ENCODE measurements at places on chromosomes 12 and 14.

- DNase-seq = no peak
Observed at GRCh38 chr14:62694075-62694474, 351.2 kb downstream of the KCNH5 start.

DNA sequence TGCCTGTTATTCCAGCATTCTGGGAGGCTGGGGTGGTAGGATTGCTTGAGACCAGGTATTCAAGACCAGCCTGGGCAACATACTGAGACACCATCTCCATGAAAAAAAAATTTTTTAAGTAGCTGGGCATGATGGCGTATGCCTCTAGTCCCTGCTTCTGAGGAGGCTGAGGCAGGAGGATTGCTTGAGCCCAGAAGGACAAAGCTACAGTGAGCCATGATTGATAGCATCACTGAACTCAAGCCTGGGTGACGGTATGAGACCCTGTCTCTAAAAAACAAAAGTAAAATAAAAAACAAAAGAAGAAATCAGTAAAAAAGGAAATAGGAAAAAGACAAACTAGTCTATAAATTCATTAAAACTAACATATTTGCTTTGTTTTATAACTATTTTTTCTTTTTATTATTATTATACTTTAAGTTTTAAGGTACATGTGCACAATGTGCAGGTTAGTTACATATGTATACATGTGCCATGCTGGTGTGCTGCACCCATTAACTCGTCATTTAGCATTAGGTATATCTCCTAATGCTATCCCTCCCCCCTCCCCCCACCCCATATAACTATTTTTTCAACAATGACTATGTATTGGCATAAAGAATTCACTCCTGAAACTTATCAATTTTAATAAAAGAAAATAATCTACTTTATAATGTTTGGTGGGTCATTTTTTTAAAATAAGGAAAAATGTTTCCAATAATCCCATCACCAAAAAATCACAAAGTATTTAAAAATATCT is 15.4 kb upstream of the AP4S1 start:
- DNase-seq = no peak

DNA sequence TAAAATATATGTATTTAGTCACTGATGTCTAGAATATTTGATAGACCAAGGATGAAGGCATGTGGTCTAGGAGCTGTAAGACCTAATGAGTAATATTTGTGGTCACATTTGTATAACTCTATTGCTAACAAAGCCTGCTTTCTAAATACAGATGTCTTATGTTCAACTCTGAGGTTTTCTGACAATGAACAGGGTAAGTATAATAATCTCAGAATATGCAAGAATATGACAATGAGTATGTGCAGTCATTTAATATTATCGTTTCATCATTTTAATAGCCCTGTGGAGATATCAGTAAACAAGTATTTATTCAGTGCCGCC is 389.6 kb downstream of the LRIG3 start:
- DNase-seq = no peak

- no peak for DNase-seq
Observed at GRCh38 chr12:117646520-117646919, 285.1 kb upstream of the NOS1 start.

- DNase-seq = no peak
Observed at GRCh38 chr12:84157170-84157569, 755.4 kb downstream of the SLC6A15 start.

- no peak for DNase-seq
Observed at GRCh38 chr14:58060898-58061297, 91.1 kb downstream of the ARMH4 start.

DNA sequence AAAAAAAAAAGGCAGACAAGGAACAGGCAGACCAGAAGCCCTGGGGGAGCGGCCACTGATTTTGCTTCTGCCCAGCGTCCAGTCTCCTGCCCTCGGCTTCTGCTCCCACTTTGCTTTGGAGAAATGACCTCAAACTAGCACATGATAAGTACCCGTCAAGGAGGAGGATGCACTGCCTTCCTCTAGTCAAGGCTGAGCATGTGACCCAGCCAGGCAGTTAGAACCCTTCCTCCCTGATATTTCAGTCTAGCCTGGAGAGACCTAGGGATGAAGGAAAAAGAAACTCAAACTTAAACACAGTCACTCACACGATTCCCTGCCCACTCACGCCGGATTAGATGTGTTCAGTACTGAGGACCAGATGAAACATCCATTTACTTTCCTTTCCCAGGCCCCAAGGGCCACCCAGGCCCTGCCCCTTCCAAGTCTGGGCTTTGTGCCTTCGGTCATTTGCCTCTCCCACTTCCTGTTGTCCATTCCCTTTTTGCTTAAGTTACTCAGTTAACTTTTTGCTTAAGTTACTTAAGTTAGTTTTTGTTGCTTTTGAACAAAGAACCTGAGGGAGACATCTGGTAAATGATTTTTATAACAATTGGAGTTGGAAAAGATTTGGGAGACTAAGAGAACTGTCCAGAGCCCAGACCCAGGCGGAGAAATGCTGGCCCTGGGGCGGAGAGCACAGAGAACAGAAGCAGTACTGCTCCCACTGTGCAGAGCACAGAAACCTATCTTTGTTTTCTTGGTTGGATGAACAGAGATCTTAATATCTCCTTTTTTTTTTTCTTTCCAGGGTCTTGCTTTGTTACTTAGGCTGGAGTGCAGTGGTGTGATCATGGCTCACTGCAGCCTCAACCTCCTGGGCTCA is 23.0 kb upstream of the TTC7B start:
- DNase-seq = no peak

Data from NCI-H2029 treated with DMSO at 0.1 percent for 48 hours (cell line).